ENCODE measurements at places on chromosomes 2 and 18.
A peak's percentile ranks its signal among the peaks of the same experiment; 100 is the strongest.

DNA sequence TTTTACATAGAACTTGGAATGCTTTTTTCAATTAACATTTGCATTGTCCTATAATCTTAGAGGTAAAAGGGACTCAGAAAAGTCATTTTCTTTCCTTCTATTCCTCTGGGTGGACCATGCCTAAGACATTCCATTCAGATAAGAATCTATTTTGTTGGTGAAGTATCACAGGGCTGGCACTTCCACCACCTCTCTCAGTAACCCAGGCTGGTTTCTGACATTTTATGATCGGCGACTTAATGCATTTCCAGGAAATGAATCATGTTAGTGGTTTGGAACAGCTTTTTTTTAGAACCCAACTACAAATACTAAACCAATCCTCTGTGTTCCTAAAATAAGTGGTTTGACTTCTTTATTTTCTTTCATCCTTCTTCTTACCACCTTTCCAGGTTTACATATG is 27.0 kb downstream of the GAD1 start:
- DNase-seq: peak; percentile 44

DNA sequence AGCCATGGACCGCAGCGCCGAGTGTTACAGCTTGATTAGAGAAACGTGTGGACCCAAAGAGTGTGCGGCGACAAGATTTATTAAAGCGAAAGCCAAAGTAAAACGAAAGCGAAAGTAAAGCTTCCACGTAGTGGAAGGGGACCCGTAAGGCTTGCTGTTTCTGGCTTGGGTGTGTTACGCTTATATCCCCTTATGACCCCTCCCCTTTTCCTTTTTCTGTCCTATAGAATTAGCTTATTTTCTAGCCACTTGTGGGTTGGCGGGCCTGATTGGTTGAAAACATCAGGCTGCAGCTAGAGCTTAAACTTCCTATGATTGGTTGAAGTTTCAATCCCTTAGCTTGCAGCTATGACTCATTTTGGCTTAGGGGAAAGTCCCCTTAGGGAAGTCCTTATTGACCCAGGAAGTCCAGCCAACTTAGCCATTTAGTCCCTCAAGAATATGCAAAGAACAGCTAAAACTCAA is 969.7 kb downstream of the DCDC2C start:
- DNase-seq: no peak

GRCh38 chr2:129252781-129253460 is 726.5 kb upstream of the RAB6C start:
- no peak for DNase-seq

GRCh38 chr18:43234889-43235288 is 42.4 kb downstream of the SYT4 start:
- DNase-seq: no peak

DNA sequence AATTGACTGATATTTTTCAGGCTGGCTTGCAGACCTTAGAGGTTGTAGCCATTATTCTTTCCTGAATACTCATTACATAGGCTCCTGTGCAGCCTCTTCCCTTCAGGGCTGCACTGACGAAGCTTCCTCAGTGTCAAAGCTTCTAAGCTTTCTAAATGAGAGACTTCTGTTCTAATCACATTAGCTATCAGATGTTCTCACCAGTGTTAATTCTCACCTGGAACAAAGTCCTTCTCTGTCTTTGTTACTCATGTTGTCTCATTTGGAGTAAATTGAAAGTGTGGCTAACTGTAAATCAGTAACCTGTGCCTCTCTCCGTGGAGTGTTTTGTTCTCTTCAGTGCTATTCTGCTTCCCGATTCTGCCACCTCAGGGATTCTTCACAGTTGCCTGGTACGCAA is 76.9 kb downstream of the MC4R start:
- peak; percentile 25 for DNase-seq

DNA sequence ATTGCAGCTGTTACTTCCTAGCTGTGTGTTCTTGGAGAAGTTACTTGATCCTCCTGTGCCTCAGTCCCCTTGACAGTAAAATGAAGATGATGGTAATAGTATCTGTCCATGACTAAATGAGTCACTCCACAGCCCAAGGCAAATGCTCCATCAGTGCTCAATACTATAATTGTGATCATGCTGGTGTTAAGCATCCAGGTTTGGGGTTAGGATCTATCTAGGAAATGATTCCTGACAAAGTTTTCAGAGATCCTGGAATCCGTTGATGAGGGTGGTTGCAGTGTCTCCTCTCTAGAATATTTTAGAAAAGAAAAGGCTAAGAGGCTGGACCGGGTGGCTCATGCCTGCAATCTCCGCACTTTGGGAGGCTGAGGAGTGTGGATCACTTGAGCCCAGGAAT is 2.7 kb upstream of the PRELID3A start:
- no peak for DNase-seq

DNA sequence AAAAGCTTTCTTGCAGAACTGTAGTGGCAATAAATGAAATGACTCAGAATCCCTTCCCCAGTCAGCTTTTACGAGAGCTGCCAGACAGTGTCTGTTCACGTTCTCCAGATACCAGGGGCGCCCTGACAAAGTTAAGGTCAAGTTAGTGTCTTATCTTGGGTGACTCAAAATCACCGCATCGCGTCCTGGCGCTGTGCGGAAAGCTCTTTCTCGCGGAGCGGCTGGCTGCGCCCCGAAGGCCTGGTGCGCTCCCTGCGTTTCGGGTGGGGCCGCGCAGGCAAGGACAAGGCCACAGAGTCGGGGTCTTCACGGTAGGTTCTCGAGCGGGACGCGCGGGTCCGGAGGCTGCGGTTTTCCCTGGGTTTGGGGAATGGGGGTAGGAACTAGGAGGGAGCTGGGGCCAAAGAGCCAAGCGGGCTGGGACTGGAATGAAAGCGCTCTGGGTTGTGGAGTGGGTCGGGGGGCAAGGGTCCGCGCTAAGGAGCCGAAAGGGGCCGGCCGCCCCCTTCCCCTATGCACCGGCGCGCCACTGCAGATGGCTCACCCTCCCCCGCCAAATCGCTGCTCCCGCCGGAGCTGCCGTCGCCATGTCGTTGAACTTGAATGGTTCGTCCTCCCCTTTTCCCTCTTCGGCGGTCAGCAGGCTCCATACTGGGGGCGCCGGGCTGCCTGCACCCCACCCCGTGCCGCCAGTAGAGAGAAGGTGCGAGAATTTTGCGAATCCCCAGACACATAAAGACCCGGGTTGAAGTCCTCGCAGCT is 2.6 kb upstream of the HOXD11 start:
- DNase-seq: peak; percentile 72
